ENCODE measurements at places on chromosomes 2 and 18.
A peak's percentile ranks its signal among the peaks of the same experiment; 100 is the strongest.

GRCh38 chr2:209496586-209496982 lies 72.7 kb downstream of the MAP2 start:
- DNase-seq: peak; percentile 28

- no peak for DNase-seq
Observed at GRCh38 chr2:173968551-173968950, 3.4 kb upstream of the SP3 start.

DNA sequence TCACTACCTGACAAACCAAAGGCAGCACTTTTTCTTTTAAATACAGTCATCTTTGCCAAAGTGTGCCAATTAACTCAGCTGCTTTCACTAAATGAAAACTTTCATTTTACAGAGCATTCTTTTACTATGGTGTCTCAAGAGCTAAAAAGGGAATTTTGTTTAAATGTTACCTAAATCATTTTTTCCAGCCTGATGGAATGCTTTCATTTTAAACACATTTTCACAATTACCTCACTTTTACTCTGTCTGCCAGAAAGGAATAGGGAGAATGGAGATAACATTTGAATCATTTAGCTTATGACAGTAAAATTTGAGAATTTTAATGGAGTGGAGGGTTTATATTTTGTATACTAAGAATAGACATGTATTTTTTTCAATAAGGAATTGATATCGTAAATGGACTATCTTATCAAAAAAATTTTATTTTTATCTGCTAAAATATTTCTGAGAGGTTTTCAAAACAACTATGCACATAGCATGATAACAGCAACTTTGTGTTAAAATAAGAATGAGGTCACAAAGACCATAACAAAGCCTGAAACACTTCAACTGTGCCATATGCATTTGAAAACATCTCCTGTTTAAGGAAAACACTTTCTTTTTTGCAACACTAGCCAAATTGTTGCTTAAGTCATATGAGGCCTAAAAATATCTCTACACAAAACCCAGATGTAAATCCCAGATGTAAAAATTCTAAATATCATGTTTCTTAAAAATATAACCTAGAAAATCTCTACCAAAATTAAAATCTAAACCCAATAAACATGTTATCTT lies 769.9 kb upstream of the FSHR start:
- no peak for DNase-seq

- no peak for DNase-seq
Observed at GRCh38 chr2:212936572-212936971, 214.8 kb downstream of the IKZF2 start.

- DNase-seq: no peak
Observed at GRCh38 chr2:27814758-27815157, 43.2 kb downstream of the MRPL33 start.
